Amniotic epithelial cell (primary cell): ENCODE measurements at places on chromosomes 11 and 22.

DNA sequence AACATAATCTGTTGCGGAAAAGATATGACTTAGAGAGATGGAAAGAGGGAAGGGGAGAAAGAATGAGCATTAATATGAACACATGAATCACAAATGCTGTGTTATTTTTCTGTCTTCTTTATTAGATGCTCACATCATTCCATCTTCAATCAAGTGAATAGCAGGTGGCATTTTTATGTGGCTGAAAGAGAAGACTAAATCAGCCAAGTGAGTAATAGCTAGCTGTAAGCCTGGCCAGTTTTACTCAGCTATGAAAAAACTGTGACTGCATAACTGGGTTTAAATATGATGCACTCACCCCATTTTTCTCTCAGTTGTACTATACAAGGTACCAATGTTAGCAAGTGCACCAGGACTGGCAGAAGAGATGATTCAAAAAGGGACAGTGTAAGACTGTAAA, 571.1 kb downstream of the JRKL start:
- DNase-seq, result no peak

DNA sequence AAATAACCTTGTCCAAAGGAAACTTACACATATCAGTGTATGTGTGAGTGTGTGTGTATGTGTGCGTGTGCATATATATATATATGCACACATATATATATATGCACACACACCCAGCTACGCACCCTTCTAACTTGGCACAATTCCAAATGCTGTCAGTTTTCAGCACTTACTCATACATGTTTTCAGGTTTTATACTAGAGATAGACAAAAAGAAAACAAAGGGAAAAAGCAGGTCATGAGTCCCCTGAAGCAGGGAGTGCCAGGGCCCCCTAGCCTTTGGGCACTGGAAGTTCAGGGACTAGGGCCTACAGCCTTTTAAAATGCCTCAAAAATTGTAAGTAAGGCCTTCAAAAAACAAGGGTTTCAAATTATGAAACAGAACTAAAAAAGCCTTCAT, 265.4 kb downstream of the CADM1 start:
- DNase-seq, result peak; percentile 21

- DNase-seq, result no peak
These were observed 150.0 kb downstream of the OPCML start for GRCh38 chr11:133382131-133382812.

DNA sequence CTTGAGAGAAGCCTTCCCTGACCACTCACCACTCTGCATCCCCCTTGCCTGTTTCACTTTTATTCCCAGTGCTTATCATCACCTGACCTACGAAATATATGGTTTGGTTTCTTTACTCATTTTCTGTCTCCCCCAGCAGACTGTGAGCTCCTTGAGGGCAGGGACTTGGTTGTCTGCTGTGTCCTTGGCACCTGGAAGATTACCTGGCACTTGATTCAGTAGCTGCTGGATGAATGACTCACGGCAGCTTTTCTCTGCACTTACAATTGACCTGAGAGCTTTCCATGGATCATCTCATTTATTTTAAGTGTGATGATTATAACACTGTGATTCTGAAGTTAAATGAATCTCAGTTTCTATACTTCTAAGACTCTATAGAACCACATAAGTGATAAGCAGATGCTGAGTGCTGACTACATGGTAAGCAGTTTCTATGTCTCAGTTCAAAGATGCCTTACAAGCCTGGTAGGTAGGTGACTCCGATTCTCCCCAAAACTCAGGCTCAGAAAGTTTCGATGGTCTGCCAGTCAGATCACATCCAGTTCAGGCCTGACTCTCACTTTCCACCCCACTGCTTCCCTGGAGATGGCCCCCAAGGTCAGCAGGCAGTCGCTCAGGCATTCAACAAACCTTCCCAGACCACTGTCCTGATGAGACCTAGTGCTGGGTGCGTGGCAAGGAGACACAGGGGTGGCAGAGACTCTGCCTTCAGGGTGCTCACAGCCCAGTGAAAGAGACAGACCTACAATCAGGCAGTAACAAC, 11.6 kb downstream of the IL2RB start:
- no peak for DNase-seq

GRCh38 chr11:2801711-2802388, 83.7 kb downstream of the CDKN1C start:
- DNase-seq, result no peak

- no peak for DNase-seq
These were observed 53.9 kb downstream of the NOX4 start for GRCh38 chr11:89437317-89437716.

GRCh38 chr11:20031155-20032001, 128.9 kb downstream of the DBX1 start:
- DNase-seq, result peak; percentile 92

GRCh38 chr11:68040101-68040956, 1.5 kb downstream of the TCIRG1 start:
- peak; percentile 79 for DNase-seq

DNA sequence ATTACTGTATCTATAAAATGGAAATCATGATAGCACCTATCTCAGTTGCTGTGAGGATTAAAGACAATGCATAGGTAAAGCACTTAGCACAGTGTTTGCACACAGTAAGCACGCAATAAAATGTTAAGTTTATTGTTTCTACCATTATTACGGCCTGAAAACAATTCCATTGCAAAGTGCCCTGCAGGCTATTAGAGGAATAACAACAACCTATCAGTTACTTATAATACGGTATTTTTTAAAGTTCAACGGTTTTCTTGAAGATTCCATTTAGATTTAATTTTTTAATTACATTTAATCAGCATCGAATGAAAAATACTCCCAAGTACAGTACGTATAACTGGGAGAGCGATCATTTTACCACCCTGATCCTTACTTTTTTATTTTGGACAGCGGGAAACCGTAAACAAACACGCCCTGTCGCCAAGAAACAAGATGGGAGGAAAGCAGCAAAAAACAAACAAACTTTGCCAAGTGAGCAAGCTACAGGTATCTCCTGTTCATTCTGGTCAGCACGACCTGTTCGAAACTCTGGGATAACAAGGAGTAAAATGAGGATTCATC, 893 bp downstream of the SLC36A4 start:
- DNase-seq, result no peak

DNA sequence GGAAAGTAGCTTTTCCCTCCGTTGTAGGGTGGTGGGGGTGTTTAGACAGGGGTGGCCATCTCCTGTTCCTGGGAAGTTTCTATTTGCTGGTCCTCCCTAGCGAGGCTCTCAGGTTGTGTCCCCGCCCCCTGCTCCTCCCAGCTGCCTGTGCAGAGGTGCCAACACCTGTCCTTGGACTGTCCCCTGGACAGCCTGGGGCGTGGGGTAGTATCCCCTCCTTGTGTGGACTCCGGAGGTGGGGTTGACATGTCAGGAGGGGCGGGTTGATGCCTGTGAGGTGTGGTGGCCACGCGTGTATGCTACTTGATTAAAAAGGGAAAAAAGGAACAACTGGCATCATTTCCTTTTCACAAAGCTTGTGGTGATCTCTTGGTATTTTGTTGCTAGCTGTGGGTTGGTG, 14.3 kb upstream of the RANBP1 start:
- no peak for DNase-seq

GRCh38 chr11:24900960-24901549, 404.2 kb downstream of the LUZP2 start:
- no peak for DNase-seq

GRCh38 chr22:25704701-25705100, 37.3 kb upstream of the MYO18B start:
- DNase-seq, result no peak

- no peak for DNase-seq
These were observed 123.3 kb upstream of the B3GAT1 start for GRCh38 chr11:134535029-134536025.

GRCh38 chr11:17475666-17476316, 854 bp downstream of the ABCC8 start:
- no peak for DNase-seq

GRCh38 chr11:11415901-11416300, 62.9 kb upstream of the CSNK2A3 start:
- DNase-seq, result peak; percentile 7

DNA sequence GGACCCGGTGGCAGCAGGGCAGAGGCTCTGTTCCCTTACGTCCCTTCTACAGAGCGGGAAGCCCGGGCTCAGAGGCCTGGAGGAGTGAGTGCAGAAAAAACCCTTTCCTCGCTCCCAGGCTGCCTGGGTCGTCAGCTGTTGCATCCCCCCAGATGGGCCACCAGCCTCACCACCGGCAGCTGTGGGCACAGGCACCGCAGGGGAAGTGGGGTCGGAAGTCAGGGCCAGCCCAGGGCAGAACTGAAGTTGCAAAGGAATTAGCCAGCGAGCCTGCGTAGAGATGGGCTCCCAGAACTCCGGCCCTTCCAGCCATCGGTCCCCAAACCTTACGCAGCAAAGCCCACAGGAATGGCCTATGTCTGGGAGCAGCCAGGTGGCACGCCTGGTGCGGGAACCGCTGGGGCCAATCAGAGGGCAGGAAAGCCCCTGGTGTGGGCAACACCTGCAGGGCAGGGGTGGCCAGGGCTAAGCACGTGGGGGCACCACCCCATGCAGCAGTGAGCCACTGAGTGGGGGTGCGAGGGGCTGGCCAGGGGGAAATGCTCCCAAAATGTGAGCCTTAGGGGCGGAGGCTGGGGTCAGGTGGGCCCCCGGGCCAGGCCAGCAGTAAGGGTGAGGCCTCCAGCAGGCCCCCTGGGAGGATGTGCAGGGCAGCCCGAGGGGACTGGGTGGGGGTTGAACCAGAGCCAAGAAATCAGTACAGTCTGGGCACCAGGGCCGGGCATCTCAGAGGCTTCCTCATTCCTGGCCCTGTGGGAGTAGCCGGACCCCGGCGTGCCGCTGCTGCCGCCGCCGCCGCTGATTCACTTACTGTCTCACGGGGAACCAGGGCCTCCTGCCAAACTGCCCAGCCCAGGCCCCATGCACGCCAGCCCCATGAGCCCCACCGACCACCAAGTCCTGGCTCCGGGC, 58.2 kb downstream of the WNT7B start:
- DNase-seq, result peak; percentile 27

GRCh38 chr11:3164138-3164551, 965 bp downstream of the OSBPL5 start:
- no peak for DNase-seq

GRCh38 chr11:6876914-6877313, 489 bp downstream of the OR10A4 start:
- no peak for DNase-seq

- DNase-seq, result no peak
These were observed 1272.6 kb downstream of the BRD1 start for GRCh38 chr22:48554893-48555572.

DNA sequence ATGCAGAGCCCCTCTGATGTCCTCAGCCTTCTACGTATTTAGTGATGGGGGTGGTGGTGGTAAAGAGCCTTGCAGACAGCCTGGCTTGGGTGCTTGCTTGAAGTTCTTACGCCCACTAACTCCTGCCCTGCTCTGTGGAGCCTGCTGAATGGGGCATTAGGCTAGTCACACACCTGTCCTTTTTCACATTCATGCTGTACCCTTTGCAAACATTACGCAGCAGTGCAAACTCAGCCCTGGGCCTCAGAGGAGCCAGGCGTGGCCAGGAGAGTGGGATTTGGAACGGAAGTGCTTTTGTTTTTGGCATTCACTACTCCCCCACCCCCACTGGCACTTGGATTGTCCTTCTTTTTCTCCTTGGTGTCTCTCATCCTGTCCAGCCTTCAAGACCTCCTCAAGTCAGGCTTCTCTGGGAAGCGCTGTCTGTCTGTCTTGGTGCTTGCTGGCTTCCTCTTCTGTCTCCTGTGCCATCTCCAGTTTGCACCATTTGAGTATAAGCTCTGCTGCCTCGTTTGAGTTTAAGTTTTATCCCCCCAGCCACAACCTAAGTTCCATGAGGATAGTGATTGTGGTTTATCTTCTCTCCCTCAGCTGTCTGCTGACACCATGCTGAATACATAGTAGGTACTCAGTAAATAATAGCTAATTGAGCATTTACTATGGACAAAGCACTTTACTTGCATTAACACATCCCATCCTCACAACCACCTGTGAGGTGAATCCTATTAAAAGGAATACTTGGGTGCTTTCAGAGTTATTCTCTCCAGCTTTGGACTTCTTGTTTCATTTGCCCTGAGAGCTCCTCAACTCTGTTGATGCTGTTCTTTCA, 26.7 kb downstream of the ZBTB16 start:
- DNase-seq, result no peak

- peak; percentile 15 for DNase-seq
These were observed 27.2 kb downstream of the ACAT1 start for GRCh38 chr11:108148556-108148955.

- DNase-seq, result peak; percentile 32
These were observed 1120.7 kb downstream of the LRRC4C start for GRCh38 chr11:40338739-40339138.

DNA sequence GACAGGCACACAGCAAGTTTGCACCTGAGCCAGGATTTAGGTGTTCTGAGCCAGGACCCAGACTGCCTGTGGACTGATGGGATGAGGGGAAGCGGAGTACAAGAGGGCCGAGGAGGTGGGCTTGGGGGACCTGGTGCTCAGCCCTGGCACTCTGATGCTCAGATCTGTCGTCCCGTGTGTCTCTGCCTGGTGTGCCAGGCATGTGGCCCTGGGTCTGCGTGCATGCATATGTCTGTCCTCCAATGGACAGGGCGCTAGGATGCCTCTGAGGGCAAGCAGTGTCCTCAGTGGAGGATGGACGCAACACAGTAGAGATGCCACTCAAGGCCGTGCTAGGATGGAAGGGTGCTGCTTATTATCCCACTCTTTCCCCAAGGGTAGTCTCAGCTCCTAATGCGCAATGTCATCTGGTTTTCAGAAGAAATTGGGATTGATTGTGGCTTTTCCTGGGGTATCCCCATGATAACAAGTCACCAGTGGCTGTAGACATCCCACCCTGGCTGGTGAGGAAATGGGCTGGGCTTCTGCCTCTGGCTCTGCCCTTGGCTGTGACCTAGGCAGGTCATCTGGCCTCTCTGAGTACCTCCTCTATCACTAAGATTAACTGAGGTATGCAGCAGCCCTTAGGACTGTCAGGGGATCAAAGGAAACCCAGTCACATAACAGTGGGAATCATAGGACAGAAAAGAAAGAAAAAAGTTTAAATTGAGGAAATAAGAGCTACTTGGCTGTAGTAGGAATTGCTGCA, 35.7 kb upstream of the SUSD2 start:
- DNase-seq, result no peak

GRCh38 chr22:40193429-40194421, 16.0 kb downstream of the TNRC6B start:
- DNase-seq, result peak; percentile 57

GRCh38 chr11:46114378-46114777, 6.9 kb downstream of the PHF21A start:
- no peak for DNase-seq

- DNase-seq, result no peak
These were observed 20.2 kb downstream of the BPIFC start for GRCh38 chr22:32444068-32444467.

DNA sequence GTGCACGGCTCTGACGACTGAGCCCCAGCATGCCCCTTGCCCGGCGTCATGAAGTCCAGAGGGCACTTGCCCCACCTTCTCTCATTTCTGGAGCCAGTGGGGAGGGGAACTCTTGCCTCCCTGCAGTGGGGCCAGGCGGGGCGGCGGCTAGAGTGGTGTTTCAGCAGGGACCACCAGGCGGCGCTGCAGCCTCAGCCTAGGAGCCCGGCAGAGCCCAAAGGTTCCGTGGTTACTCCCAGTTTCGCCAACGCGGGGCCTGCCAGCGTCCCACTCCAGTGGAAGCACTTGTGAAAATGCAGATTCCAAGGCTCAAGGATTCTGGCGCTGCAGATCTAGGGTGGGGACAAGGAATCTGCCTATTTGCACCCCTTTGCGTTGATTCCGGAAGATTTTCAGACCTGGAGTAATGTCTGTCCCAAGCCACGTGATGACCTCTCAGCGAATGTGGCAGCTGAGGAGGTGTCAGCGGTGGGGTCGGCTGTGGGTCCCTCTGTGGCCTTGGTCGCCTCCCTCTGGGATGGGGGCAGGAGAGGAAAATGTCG, 55.7 kb downstream of the CD82 start:
- DNase-seq, result peak; percentile 33

GRCh38 chr22:37968452-37969251, 15.2 kb downstream of the POLR2F start:
- DNase-seq, result no peak
